M059J (cell line): ENCODE measurements at places on chromosomes 6 and 20.
A peak's percentile ranks its signal among the peaks of the same experiment; 100 is the strongest.

- DNase-seq = no peak
Measured at GRCh38 chr6:134515986-134516385, 198.1 kb upstream of the SGK1 start.

GRCh38 chr6:25168637-25169036 is 110.5 kb upstream of the CARMIL1 start:
- no peak for DNase-seq

- DNase-seq = no peak
Measured at GRCh38 chr6:129946439-129947140, 71.8 kb upstream of the L3MBTL3 start.

DNA sequence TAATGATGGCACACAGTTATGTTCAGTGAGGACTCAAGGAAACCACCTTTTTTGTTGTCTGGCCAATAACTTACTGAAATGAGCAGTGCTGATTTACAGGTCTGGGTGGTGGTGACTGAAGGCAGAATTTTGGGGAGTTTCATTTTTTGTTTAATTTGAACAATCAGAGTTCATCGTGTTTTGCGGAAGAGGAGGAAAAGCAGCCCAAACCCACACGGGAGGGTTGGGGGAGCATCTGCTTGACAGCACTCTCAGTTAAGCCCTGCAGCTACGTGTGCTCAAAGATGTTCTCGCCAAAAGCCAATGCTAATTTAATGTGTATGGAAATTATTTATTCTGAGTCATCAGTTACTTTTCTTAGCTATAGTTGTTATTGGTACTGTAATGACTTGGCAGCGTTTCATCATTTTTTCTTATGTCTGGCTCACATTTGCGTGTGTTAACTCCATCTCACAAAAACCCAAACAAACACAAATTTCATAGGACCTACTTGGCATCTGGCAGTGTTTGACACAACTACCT is 89.2 kb downstream of the UST start:
- peak; percentile 86 for DNase-seq

- DNase-seq = no peak
Measured at GRCh38 chr6:168078943-168079405, at the start of gene FRMD1. FRMD1 (minus strand) TSS chr6:168079212; CDS start chr6:168079094, 118 bp downstream.

DNA sequence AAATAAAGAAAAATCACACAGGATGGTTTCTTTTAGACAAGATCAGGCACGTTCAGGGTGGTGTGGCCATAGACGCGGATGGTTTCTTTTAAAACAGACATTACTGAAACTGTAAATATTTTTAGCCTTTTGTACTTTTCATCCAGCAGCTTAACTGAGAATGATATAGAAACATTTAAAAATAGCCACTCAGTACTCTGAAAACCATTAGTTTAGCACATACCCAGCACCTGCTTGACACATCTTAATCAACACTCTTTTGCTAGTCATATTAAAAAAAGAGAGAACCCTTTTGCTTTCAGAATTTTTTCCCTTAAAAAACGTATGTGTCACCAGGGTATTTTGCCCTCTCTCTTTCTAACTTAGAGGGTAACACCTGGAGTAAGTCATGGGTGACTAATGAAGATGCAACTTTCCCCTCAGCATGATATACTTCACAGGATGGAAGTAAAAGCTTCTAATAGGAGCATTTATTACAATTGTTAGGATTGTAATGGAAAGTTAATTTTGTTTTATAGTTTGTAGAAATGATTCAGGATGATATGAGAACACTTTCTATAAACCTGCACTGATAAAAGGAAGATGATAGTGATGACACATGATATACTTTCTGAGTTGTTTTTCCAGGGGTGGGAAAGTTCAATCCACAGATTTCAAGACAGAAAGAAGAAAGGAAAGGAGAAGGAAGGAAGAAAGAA is 45.2 kb downstream of the BACH2 start:
- DNase-seq = no peak

GRCh38 chr6:26216886-26217713 is 129.9 kb downstream of the HFE start:
- DNase-seq = peak; percentile 90

- DNase-seq = no peak
Measured at GRCh38 chr20:1364106-1364505, 28.7 kb downstream of the FKBP1A start.

DNA sequence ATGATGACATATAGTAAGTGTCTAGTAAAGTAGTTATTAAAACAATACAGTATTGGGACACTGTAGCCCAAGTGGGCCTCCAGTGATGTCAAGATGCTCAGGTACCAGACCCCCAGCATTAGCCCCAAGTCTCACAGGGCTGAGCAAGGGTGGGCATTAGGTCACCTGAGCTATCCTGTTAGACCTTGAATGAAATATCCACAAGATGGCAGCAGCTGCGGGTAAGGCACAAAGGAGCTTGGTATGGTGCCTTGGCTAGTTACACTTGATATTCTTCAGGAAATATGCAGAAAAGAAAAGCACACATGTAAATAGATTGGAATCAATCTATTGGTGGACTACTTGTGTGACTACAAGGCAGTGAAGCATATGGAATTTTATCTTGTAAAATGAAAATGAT is 701.8 kb upstream of the ADGRB3 start:
- peak; percentile 42 for DNase-seq

- peak; percentile 84 for DNase-seq
Measured at GRCh38 chr20:11372876-11373790, 544.6 kb upstream of the BTBD3 start.

GRCh38 chr6:3328145-3328544 is 69.4 kb downstream of the PSMG4 start:
- peak; percentile 27 for DNase-seq

GRCh38 chr20:10857352-10858070 is 183.7 kb upstream of the JAG1 start:
- DNase-seq = peak; percentile 98
